ENCODE measurements at places on chromosomes 5 and 9.

DNA sequence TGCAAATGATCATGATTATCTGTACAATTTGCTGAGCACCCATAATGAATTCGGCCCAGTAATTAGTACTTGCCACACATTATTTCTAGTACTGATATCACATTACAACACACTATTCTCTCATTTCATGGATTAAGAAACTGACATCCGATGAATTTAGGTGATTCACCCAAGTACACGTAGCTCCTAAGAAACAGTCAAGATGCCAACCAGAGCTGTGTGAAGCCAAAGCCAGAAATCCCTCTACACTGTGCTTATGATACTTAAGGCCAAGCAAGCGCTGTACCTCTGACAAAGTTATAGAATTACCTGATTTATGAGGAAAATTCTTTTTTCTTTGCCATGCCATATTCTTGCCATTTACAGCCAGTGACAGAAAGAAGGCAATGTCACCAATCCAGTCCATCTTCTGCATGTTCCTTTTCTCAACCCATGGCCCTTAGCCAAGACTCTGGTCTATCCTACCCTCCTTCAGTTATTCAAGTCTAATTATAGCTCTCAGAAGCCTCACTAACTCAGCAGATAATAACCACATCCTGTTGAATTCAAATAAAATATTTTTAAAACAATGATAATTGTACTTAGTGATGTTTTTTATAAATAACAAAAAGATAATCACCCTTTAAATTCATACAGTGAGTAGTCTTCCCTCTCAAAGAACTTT is 74.3 kb upstream of the PTGER4 start:
- no peak for DNase-seq

- DNase-seq: no peak
These were observed 220.6 kb downstream of the DMAC1 start for GRCh38 chr9:7578951-7579350.

DNA sequence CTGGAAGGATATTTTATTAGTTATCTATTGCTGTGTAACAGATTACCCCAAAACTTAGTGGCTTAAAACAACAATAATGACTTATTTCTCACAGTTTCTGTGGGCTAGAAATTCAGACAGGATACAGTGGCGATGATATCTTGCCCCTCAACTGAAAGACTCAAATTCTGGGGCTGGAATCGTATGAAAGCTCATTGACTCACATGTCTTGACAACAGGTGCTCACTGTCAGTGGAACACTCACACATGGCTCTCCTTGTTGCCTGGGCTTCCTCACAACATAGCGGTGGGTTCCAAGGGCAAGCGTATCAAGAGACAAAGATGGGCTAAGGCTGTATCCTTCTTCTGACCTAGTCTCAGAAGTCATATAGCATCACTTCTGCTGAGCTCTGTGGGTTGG is 3.7 kb upstream of the GNPDA1 start:
- DNase-seq: no peak

DNA sequence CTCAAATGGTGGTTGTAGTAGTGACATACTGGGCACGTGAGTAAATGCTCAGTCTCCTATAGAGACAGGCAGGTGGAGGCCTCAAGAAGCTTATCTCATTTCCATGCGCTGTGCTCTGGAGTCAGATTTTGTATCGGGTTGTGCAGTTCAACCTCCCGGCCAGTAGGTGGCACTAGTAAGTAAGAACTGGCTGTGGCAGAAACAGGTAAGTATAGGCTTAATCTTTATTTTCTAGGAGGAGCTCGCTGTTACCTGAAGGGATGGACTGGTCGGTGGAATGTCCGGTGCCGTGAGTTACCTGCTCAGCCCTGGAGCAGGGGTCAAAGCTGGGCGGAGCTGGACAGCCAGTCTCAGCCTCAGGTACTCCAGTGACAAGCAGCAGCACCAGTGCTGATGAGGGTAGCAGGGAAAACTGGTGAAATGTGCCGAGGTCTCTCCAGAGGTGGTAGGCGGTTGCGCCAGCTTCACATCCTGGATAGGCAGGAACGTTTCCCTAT is 880.1 kb upstream of the SEMA6A start:
- no peak for DNase-seq

GRCh38 chr5:160432196-160432595 is 10.5 kb downstream of the PTTG1 start:
- DNase-seq: no peak
